ENCODE measurements at places on chromosomes 12 and 14.
A peak's percentile ranks its signal among the peaks of the same experiment; 100 is the strongest.

DNA sequence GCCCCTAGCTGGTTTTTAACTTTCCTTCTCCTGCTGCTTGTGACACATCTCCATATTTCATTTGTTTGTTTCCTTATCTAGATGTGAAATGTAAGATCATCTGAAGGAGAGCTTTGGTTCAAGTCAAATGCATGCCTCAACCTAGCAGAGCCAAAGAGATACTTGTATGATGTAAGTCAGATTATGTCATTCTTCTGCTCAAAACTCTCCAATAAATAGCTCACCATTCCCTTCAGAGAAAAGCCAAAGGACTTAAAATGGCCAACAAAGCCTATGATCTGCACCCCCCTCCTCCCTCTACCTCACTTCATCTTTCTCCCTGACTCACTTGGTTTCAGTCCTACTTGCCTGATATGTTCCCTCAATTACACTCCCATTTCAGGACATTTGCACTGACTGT is 68.1 kb downstream of the COX16 start:
- DNase-seq: no peak

DNA sequence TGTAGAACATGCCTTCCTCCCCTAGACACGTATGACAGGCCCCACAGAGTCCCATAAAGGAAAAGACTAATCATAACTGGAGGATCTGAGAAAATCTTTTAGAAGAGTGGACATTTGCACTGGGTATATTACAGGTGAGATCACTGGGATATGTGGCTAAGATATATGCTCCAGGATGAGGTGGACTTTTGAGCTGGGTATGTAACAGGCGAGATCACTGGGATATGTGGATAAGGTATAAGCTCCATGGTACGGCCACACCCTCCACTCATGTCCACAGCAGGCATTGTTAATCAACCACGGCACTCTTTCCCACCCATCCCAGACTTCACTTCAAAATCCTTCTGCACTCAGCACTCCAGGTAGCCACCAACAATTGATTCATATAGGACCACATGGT is 34.1 kb downstream of the CLMN start:
- DNase-seq: no peak

GRCh38 chr12:101691503-101692096 is 5.8 kb upstream of the CHPT1 start:
- DNase-seq: no peak

DNA sequence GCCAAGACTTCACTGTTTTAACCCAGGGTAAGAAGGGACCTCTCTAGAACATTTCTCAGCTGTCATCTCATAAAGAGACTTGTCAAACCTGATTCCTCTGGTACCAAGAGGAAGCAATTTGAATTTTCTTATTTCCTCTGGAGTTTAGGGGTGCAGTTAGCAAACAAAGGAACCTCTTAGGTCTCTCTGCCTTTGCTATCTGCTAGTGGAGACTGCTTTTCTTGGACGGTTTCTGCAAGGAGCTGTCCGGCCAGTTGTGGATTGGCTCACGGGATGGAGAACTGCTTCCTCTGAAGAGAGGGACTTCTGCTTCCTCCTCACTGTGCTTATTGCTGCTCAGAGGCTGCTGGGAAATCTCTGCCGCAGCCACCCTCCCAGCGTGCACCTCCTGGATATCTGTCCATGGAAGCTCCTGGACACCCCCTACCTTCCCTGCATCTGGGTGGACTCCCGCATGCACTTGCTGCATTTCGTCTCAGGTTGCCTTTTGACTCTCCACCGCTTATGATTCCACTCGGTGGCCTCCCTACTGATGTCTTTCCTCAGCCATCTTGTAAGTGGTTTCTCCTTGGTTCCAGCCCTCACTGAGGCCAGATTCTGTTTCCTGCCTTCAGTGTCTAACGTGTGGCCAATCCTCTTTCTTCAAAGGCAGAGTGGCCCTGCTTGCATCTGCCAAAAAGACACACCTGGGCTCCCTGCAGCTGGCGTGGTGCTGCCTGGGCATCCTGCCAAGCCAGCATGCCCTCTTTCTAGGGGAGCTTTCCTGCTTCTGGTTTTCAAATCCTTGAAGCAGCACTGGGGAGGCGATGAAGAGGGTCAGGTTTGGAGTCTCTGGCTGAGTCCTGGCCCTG is 187.3 kb downstream of the CHST11 start:
- peak; percentile 67 for DNase-seq

DNA sequence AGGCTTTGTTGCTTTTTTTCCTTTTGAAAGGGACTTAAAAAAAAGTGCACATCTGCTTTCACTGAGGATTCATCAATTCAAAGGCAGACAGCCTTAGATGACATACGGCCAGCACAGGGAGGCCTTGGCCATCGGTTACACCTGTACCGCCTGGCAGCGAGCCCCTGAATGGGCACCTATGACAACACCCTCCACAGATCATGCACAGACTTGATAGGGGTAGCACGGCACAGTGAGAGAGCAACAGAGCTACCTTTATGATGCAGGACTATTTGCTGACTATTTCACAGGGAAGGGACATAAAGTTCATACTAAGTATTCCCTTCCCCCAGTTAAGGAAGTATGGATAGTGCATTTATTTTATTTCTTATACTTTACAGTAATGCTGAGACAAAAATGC is 137.9 kb upstream of the ARID2 start:
- no peak for DNase-seq

Measured in KBM-7 (cell line).